ENCODE measurements at places on chromosomes 7 and 10. TPM values are rescaled to one million over a fixed set of nuclear protein-coding genes. Genes with fewer than 3 reads are reported as not detected.

LIPF gene
- not detected for polyA plus RNA-seq

EIF3A gene
- 33.5 TPM for polyA plus RNA-seq

C10orf67 gene
- polyA plus RNA-seq = 0.03 TPM

BAMBI gene
- 5.6 TPM for polyA plus RNA-seq

DENND2A gene
- polyA plus RNA-seq = 5.0 TPM

CTTNBP2 gene
- 13.0 TPM for polyA plus RNA-seq

SPDYE8 gene
- not detected for polyA plus RNA-seq

KIF11 gene
- polyA plus RNA-seq = 5.9 TPM

CUBN gene
- polyA plus RNA-seq = 0.08 TPM

FAM25G gene
- not detected for polyA plus RNA-seq

ZNF775 gene
- 13.6 TPM for polyA plus RNA-seq

PLAC9 gene
- polyA plus RNA-seq = 12.9 TPM

SEPHS1 gene
- 270 TPM for polyA plus RNA-seq

GALNT17 gene
- 37.7 TPM for polyA plus RNA-seq

IKZF1 gene
- polyA plus RNA-seq = 1.5 TPM

SPDYE3 gene
- polyA plus RNA-seq = not detected

CCDC3 gene
- polyA plus RNA-seq = 3.4 TPM

ACHE gene
- polyA plus RNA-seq = 1.4 TPM

ZC3HAV1L gene
- polyA plus RNA-seq = 7.1 TPM

PIP gene
- not detected for polyA plus RNA-seq

FLNC gene
- 1.9 TPM for polyA plus RNA-seq

CFAP46 gene
- 2.6 TPM for polyA plus RNA-seq

CISD1 gene
- polyA plus RNA-seq = 10.0 TPM

ASZ1 gene
- not detected for polyA plus RNA-seq

PON1 gene
- not detected for polyA plus RNA-seq

RHEB gene
- 50.4 TPM for polyA plus RNA-seq

NAT16 gene
- 0.26 TPM for polyA plus RNA-seq

ENKUR gene
- polyA plus RNA-seq = not detected

MAGI2 gene
- polyA plus RNA-seq = 6.0 TPM

ZNF92 gene
- 1.5 TPM for polyA plus RNA-seq

TMEM130 gene
- polyA plus RNA-seq = 14.0 TPM

ZNF467 gene
- 0.89 TPM for polyA plus RNA-seq

PNLIPRP1 gene
- not detected for polyA plus RNA-seq

SPDYE2 gene
- polyA plus RNA-seq = not detected

ALKBH4 gene
- 10.2 TPM for polyA plus RNA-seq

KCNH2 gene
- polyA plus RNA-seq = 15.0 TPM

PRKCQ gene
- polyA plus RNA-seq = 9.1 TPM

GIMAP1 gene
- not detected for polyA plus RNA-seq

ING3 gene
- polyA plus RNA-seq = 3.1 TPM

LRRC17 gene
- 3.0 TPM for polyA plus RNA-seq

VPS41 gene
- 7.2 TPM for polyA plus RNA-seq

ATRNL1 gene
- 5.1 TPM for polyA plus RNA-seq

COL28A1 gene
- 0.38 TPM for polyA plus RNA-seq

GSTO2 gene
- polyA plus RNA-seq = 34.0 TPM

ZNF22 gene
- 18.2 TPM for polyA plus RNA-seq

ZNF107 gene
- polyA plus RNA-seq = 3.5 TPM

TMEM176B gene
- 2.2 TPM for polyA plus RNA-seq

Data from H1 (cell line).